ENCODE measurements at places on chromosomes 4 and X.

DNA sequence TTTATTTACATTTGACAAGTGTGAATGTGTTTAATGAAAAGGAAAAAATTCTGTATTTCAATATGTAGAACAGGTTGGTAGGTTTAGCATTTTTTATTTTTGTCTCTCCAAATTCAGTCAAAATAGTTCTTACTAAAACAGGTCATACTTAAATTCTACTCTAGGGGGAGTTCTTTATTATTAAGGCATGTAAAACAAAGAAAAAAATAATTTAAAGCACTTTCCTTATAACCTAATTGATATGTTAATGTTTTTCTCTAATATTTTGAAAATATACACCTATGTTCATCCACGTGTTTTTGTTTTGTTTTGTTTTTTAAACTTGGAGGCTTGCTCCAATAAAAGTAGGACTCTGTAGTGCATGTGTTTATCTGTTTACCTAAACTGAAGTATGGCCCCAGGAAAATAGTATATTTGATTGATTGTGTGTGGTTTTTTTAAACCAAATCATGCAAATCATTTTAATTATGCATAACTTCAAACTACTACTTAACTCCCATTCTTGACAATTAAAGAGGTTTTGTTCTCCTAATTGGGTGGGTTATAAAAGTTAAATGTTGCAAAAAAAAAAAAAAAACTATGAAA lies 562.7 kb downstream of the RPA4 start:
- DNase-seq, result no peak

- peak; percentile 21 for DNase-seq
Measured at GRCh38 chr4:178196751-178197374, 754.6 kb upstream of the AGA start.

GRCh38 chr4:72557021-72557420 lies 12.0 kb downstream of the ADAMTS3 start:
- no peak for DNase-seq

- DNase-seq, result no peak
Measured at GRCh38 chr4:763922-764321, 58.3 kb downstream of the PCGF3 start.

GRCh38 chr4:99405433-99406115 lies 29.6 kb downstream of the ADH7 start:
- peak; percentile 55 for DNase-seq

DNA sequence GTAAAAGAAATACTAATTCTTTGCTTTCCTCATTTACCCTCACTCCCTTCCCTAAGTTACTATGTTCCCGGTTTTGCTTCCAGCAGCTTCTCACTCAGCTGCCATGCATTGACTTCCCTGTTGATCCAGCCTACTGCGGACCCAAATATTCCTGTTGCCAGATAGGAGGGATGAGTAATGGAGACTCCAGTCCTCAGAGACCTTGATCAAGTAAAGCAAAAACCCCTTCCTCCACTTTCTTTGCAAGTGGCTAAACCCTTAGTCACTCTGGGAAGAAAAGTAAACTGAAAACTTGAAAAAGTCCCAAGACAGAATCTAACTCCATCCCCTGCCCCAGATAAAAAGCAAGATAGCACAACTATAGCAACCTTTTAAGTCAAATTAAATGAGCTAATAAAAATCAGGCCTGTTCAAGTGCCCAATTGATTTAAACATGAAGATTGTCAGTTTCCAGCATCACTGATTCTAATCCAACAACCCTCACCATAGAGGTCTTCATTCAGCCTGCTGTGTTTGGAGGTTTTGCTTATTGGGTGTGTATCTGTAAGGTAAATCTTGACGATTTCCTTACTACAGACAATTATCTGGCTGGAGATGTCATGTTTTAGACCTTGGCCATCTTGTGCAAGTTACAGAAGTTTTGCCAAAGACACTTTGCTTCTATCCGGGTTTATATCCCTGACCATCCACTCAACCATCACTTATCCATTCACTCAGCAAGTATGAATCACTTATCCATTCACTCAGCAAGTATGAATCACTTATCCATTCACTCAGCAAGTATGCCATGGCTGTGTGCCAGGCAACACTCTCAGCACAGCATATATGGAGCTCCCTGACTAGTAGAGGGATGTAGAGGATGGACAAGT lies 17.6 kb downstream of the FGFBP1 start:
- DNase-seq, result no peak

- no peak for DNase-seq
Measured at GRCh38 chr4:36317721-36318120, 36.3 kb downstream of the DTHD1 start.

GRCh38 chr4:155703486-155704247 lies 37.0 kb downstream of the GUCY1A1 start:
- no peak for DNase-seq

GRCh38 chr4:85798012-85798770 lies 323.2 kb downstream of the ARHGAP24 start:
- DNase-seq, result no peak

DNA sequence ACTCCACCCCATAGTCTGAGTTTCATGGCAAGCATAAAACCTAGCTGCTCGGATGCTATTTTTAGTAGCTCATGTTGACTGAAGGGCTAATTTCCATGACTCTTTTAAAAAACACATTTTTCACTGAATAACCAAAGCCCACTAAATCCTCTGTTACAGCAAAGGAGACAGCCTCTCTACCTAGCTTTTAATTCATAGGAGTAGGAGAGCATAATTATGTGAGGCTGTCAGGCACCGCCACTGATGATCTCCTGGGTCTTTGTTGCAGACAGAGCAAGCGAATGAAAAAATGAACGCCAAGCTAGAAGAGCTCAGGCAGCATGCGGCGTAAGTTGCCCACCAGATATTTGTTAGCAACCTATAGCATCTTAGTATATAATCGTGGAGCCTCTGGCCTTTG lies 53.5 kb downstream of the KIF4A start:
- DNase-seq, result no peak

DNA sequence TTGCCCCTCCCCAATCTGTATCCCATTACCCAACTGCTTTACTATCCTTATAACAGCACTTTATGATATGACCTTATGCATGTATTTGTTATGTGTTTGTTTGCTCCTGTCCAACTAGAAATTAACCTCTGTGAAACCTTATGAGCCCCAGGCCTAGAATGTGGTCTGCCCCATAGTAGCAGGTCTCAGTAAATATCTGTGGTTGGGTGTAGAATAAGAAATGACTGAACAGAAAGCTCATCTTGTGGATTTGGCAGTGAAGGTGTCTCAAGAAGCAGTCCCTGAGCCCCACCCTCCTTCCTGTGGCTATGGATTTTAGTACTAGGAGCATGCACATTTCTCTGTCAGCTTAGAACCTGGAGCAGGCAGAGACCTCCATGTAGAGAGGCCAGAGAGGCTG lies 229.0 kb upstream of the LCORL start:
- no peak for DNase-seq

- DNase-seq, result peak; percentile 75
Measured at GRCh38 chr4:1072830-1073446, 40.4 kb downstream of the RNF212 start.

DNA sequence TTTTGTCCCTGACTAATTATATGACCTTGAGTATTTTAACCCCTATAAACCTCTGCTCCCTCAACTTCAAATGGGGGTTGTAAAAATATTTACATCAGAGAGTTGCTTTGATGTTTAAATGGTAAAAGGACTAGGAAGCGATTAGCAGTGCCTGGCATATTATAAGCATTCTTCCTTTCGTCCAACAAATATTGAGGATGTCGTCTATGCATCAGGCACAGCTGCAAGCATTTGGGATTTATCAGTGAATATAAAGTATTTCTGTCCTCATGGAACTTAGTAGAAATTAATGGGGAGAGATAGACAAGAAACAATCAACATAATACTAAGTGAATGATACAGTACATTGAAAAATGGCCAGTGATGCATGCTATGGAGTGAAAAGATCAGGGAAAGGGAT lies 115.5 kb upstream of the EDNRA start:
- DNase-seq, result no peak

GRCh38 chr4:89800527-89801103 lies 36.3 kb downstream of the SNCA start:
- DNase-seq, result no peak

DNA sequence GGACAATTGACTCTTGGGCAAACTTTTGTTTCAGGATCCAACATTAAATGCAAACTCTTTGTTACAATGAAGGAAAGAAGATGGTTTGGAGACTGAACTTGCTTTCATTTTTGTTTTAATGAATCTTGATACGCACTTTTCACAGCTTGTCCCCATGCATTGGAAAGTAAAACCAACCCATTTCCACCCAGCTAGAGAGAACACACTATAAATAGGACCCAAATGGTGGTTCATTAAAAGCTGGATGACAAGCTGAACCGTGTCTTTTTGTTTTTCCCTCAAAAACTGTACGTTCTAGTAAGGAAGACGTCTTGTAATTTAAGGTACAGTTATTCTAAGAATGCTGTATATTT lies 95.3 kb upstream of the EGFL6 start:
- DNase-seq, result no peak

DNA sequence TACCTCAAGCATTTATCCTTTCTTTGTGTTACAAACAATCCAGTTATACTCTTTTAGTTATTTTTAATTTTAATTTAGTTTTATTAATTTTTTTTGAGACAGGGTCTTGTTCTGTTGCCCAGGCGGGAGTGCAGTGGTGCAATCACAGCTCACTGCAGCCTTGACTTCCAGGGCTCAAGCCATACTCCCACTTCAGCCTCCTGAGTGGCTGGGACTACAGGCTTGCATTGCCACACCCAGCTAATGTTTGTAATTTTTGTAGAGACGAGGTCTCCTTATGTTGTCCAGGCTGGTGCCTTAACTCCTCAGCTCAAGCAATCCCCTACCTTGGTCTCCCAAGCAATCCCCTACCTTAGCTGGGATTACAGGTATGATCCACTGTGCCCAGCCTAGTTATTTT lies 45.9 kb downstream of the CDKL5 start:
- no peak for DNase-seq

DNA sequence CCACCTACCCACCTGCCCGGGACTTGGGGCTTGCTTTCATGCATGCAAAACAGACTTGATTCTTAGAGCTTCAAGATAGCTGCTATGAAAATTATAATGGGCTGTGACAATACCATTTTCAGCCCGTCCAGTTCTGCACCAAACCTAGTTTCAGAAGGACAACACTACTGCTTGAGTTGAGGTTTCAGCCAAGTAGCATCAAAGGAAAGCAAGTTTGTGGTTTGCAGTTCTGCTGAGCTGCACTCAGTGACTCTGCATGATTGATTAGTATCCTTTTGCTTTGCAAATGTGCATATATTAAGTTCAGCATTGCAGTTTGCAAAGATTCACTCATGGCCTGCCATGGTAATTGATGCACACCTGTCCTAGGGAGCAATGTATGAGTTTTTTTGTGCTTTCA lies 442.7 kb downstream of the RPA4 start:
- no peak for DNase-seq

All from iPS-NIHi11 (cell line).